Cortex of kidney (tissue), 1 donor: ENCODE measurements at places on chromosomes 5 and 9.

DNA sequence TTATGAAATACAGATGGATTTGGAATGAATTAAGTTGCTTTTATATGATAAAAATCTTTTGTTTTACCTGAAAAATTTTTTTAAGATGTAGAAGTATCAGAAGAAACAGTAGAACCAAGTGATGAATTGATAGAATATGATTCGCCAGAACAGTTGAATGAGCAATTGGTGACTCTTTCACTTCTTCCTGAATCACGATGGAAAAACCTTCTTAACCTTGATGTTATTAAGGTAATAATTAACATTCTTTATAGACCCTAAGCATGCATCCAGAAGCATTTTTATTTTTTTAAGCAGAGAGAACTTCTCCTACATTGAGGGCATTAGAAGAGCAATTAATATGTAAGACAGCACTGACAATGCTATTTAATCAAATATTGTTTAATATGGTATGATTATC lies 28.8 kb downstream of the WDR36 start:
- DNase-seq: no peak

DNA sequence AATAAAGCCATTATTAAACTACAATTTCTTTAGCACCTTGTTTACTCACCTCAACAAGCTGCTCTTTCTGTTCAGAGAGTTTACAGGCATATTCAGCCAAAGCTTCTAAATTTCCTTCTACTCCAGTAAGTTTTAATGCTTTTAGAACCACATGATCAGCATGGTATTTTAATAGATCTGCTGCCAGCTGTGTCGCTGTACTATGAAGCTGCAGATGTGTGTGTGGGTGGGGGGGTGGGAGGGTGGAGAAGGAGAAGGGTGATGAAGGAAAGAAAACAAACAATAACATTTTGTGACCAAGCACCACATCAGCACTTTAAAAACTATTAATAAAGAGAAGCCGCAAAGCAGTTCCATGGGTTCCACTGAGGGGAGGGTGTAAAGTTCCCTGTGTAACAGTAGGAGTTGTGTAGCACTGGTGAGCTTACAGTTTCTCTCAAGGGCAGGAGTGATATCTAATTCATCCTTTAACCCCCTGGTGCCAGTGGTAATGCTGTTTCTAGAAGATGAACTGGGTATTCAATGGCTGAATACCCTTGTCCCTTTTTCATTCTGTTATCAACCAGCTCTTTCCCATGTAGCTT lies 38.5 kb downstream of the ABITRAM start:
- no peak for DNase-seq

- DNase-seq: no peak
Observed at GRCh38 chr5:147902609-147903115, 3.7 kb downstream of the C5orf46 start.

GRCh38 chr5:148746826-148747535 lies 79.4 kb upstream of the ADRB2 start:
- no peak for DNase-seq

DNA sequence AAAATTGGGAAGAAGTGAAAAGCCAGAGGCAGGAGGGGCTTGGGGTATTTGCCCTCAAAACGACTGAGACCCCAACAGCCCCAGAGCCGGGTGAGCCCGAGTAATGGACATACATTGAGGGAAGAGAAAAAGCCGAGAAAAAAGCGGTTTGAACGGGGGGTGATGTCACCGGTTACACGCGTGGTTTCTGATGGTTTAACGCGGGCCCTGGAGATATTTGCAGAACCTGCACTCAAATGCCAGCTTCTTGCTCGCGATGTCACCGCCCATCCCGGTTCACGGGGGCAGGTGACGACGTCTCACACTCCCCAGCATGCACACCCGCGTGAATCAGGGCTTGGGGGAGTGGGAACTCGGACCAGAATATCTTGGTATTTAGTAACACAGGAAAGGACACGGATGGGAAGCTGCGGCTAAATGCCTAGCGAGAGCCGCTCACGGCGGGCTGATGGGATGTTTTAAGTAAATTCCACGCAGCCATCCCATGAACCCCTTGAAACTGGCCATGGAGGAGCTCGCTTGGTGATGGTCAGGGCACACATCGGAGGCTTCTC lies 102.0 kb upstream of the RAPGEF1 start:
- DNase-seq: no peak

- no peak for DNase-seq
Observed at GRCh38 chr5:107959573-107960279, 289.0 kb upstream of the EFNA5 start.

GRCh38 chr5:17079562-17079961 lies 137.9 kb upstream of the BASP1 start:
- no peak for DNase-seq

- peak; percentile 5 for DNase-seq
Observed at GRCh38 chr9:111661802-111662521, 557 bp downstream of the GNG10 start.

GRCh38 chr9:5442400-5443011 lies 4.8 kb upstream of the PLGRKT start:
- no peak for DNase-seq
